Right lung (tissue), 10 donors: ENCODE measurements at places on chromosomes 11 and 22. TPM values are rescaled to one million over a fixed set of nuclear protein-coding genes. Genes with fewer than 3 reads are reported as not detected.

The CHADL gene
- polyA plus RNA-seq: 3.3 TPM

The EI24 gene
- polyA plus RNA-seq: 123 TPM

The OR2AT4 gene
- 0.04 TPM for polyA plus RNA-seq

The CHST1 gene
- 5.9 TPM for polyA plus RNA-seq

The MS4A3 gene
- 1.4 TPM for polyA plus RNA-seq

The PLCB3 gene
- 25.9 TPM for polyA plus RNA-seq

The OR51M1 gene
- polyA plus RNA-seq: not detected

The FUT4 gene
- polyA plus RNA-seq: 6.7 TPM

The CASP1 gene
- 34.6 TPM for polyA plus RNA-seq

The TYR gene
- not detected for polyA plus RNA-seq

The NECTIN1 gene
- polyA plus RNA-seq: 16.6 TPM

The ALG9 gene
- polyA plus RNA-seq: 37.1 TPM

The PATE4 gene
- polyA plus RNA-seq: 0.09 TPM

The ZP1 gene
- not detected for polyA plus RNA-seq

The OSBP2 gene
- polyA plus RNA-seq: 15.3 TPM

The APOL2 gene
- polyA plus RNA-seq: 28.9 TPM

The IGLL5 gene
- 0.41 TPM for polyA plus RNA-seq

The SLC15A3 gene
- 17.5 TPM for polyA plus RNA-seq

The TSSK2 gene
- not detected for polyA plus RNA-seq

The MUC5AC gene
- 0.06 TPM for polyA plus RNA-seq

The EP300 gene
- polyA plus RNA-seq: 62.6 TPM

The OR4A16 gene
- polyA plus RNA-seq: not detected

The OR51B2 gene
- not detected for polyA plus RNA-seq

The NCR3LG1 gene
- polyA plus RNA-seq: 0.58 TPM

The KREMEN1 gene
- polyA plus RNA-seq: 43.9 TPM
